ENCODE measurements at places on chromosomes 12 and 14.

- no peak for DNase-seq
Observed at GRCh38 chr12:58159941-58160340, 218.6 kb downstream of the ATP23 start.

DNA sequence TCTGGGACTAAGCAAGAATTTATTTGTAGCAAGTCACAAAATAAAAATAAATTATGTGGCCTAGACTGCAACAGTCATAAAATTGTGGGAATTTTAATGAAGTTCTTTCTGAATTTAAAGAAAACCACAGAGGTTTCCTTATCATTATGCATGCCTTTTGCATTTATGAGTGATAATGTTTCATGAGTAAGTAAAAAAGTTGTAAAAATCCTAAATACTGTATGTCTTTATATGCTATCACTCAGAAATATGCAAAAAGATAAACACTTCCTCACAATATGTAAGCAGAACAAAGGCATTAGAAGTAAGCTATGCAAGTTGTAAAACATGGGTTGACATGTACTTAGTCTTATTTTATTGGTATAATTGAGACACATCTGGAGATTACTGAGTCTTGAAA lies 239.4 kb upstream of the PDE3A start:
- no peak for DNase-seq

DNA sequence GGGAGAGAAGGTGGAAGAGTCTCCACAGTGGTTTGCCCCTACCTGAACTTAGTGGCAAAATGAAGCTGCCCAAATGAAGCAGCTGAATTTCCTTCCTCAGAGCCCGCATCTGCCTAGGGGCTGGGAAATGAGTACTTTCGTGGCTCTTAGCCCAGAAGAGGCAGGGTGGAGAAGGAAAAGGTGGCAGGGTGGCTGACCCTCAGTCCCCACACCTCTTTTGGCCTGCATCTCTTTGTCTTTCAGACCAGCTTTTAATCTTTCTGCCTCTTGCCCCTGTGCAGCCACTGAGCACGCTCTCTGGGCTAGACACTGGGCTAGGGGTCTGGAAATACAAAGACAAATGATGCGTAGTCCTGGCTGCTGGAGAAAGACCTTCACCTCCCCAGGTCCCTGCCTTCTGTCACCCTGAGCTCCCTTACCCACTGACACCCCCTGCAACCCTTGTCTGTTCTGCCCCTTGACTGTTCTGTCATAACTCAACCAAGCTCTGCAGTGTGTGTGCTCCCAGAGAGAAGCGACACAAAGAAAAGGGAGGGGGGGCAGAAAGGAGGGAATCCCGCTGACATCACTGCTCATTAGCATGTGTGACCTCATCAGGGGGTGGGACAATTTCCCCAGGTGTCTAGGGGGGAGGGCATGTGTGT lies 371 bp upstream of the REM2 start:
- DNase-seq, result peak; percentile 43

DNA sequence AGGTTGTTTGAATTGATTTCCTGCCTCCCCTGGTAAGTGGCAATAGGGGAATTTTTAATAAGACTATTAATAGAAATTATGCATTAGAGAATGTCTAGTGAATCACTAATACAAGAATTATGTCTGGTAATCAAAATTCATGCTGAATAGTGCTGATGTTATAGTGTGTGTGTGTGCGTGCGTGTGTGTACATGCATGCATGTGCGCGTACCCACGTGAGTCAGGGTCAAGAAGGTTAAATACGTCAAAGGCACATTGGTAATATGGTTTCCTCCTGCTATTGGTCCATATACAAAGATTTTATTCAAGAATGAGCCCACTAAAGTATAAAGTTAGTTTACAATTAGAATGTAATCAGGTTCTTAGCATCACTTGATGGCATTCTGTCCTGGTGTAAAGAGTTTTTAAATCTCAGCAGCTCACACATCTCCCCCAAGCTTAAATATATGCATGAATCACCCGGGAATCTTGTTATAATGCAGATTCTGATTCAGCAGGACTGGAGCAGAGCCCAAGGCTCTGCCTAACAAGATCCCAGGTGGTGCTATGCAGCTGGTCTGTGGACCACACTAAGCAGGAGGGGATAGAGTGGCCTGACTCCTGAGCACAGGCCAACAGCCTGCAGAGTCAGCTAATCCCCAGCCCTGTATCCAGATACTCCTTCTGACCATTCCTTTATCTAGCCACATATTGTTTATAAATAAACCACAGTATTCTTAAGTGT lies 43.9 kb downstream of the TTC9 start:
- no peak for DNase-seq

- no peak for DNase-seq
Observed at GRCh38 chr12:55687746-55688145, 20.0 kb downstream of the ITGA7 start.

Data from H54 (cell line).